Kidney epithelial cell (primary cell): ENCODE measurements at places on chromosomes 5 and 9.

- no peak for DNase-seq
These were observed 84.7 kb downstream of the CSNK1A1 start for GRCh38 chr5:149466457-149466972.

DNA sequence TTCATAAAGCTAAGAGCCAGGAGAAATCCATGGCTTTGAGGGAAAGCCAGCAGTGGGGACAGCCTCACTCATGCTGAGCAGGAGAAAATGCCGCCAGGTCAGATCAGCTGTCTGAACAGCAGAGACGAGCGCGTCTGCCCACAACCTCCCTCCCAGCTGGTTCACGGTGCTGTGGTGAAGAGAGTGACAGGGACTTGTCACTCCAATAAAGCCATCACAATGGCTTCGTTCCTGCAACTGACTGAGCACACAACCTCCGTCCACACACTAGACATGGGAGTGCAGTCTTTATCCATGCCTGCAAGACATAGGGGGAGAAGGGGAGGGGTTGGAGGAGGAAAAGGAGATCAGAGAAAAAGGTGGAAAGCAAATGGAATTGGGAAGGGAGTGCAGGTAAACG, 206.9 kb downstream of the GABBR2 start:
- DNase-seq: no peak

DNA sequence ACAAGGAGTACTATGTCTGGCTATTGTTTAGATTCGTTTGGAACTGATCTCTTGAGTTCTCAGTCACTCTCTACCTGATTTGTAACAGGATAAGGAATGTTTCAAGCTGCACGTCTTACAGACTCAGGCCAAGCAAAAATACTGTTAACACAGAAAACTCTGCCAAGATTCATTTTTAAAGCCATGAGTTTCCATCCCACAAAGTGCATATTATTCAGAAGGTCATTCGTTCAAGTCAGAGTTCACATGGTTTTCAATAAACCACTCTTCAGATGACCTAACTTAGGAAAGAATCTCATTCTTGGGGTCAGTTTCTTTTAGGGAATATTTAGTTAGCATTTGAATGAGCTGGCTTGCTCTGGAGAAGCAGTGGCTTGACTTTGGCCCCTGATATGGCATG, 49.3 kb downstream of the F2R start:
- no peak for DNase-seq

DNA sequence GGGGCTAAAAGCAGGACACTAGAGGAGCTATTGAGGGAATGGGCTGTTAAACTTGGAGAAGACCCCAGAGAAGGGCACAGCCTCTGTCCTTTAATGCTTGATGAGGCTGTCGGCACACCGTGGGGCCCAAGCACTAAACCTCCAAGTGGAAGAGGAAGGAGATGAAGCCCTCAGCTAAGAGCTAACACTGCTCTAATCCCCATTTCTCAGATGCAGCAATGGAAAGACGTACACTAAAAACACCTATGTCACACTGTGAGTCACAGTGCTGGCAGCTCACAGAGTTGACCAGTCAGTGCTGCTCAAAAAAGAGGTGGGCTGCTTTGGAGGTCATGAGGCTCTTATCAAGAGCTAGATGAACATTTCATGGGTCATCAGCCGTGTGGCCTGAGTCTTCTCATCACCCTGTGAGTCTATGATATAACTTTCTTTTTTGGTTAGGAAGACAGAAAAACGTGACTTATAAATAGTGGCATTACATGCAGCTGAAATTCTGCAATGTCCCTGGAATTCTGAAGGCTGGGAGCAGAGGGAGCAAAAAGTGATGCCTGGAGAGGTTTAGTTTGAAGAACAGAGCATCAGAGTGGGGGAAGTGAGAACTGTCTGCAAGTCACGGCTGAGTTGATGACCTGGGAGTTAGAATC, 21.5 kb downstream of the TNFSF8 start:
- no peak for DNase-seq

- DNase-seq: no peak
These were observed 151.2 kb upstream of the COL5A1 start for GRCh38 chr9:134490446-134490845.

DNA sequence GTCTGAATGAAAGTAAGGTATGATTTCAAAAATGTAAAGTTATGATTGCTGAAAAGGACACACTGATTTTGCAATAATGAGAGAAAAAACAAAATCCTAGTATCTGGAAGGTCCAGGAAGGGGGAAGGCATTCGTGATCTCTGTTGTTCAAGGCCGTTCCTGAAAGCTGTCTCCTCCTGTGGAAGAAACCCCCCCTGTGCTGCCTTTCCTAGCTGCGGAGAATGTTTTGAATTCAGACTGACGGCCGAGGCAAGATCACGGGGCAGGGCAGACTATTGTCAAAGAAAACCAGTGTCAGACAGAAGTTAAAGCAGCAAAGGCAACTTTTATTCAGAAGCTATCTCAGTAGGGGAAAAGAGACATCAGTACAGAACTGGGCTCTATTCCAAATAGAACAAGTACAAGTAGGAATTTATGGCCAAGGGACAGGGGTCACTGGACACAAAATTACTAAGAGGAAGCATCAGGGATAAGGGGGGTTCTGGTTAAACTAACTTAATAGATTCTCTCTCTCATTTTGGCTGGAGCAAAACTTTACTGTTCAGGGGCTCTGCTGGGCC, 61.9 kb upstream of the IGFBPL1 start:
- no peak for DNase-seq

DNA sequence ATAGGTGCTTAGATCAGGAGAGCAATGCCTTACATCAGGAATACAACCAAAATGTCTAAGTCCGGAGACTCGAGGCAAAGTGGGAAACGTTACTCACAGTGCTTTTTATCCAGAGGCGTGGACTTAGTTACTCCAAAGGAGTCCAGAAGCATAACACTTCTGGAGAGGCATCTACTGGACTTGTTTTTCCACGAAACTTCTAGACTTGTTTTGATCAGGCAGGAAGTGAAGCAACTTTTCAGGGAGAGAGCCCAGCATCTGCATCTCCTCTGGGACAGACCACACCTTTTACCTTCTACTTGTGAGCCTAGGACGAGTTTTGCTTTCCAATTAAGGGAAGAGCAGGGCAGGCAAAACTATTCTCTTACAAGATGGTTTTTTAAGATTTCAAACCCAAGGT, 1.2 kb upstream of the TJP2 start:
- DNase-seq: no peak

DNA sequence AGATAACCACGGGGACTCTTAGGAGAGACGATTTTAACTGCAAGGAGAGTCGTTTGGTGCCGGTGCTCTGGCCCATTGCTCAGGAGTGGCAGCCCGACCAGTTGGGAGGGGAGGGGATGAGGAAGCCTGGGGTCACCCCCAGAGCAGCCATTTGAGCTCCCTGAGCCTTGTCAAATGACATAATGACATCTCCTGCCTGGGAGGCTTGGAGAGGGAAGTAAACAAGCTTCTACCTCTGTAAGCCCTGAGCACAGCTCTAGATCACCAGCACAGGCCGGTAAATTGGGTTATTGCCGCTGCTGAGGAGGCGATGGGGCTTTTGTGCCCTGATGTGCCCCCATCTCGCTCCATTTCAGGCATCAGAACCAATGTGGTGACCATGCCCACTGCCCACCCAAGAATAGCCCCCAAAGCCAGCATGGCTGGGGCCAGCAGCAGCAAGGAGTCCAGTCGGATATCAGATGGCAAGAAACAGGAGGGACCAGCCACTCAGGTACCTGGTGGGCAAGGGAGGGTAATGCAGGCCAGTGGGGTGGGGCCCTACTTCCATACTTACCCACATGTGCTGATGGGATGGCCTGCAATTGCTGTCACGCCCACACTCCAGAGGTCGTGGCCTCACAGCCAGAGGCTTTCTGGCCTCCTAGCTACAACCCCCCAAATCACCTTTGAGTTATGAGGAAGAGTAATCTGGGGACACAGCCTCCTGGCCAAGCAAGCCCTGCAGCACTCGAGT, 23.0 kb downstream of the CD74 start:
- no peak for DNase-seq

GRCh38 chr5:35223787-35224395, 6.4 kb downstream of the PRLR start:
- DNase-seq: no peak

DNA sequence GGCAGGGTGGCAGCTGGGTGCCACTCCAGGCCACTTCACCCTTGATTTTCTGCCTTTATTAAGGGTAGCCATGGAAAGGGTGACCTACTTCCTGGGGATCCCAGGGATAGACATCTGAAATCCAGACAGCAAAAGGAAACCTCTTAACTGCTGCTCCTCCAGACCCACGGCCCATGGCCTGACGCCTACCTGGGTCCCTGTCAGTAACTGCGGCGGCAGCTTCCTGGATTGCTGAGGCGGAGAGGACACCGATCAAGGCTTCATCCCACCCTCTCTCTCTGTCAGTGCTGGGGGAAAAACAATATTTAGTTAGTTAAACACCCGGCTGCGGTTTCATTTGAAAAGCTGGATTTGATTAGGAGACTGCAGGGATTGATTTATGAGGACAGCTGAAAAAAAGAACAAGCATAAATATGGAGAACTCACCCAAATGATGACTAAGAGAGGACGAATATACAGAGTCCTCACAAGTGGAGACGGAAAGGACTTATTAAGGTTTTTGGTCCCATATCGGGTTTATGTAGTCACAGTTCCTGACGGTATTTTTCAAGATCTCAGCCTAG, 158.7 kb upstream of the KLF4 start:
- DNase-seq: no peak

DNA sequence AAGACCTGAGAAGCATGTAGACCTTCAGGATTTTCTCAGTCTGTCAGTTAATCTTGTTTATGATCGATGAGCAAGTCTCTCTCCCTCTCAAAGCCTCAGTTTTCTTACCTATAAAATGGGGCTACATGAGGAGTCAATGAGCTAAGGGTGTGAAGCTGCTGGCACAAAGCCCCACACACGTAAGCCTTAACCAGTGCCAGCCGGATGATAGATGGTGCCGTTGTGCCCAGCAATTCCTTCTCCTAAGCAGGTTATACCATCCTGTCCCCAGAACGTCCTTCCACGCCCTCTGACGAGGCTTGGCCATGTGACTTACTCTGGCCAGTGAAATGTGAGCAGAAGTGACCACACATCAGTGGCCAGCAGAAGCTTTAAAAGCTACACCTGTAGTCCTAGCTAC, 179.0 kb downstream of the C9orf50 start:
- DNase-seq: no peak

DNA sequence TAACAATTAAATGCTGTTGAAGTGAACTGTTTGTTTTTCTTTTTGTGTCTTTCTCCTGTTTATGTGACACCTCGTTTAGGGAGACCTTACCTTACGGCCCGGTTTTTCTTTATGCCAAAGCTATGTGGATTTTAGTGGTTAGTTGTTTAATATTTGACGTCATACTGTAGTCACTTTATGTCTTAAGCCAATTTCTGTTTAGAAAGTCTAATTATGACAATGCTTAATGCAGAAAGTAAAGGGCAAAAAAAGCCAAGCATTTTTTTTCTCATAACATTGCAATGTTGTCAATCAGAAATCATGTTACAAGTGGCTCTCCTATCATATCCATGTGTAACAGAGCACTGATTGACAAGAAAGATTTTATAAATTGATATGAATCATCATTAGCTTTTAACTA, 442.5 kb upstream of the ARRDC3 start:
- DNase-seq: no peak

- DNase-seq: no peak
These were observed 47.2 kb downstream of the ARHGEF28 start for GRCh38 chr5:73673161-73673591.

- no peak for DNase-seq
These were observed 13.1 kb downstream of the MIER3 start for GRCh38 chr5:56938858-56939257.

- DNase-seq: no peak
These were observed 63.7 kb downstream of the IRX2 start for GRCh38 chr5:2687746-2688145.

DNA sequence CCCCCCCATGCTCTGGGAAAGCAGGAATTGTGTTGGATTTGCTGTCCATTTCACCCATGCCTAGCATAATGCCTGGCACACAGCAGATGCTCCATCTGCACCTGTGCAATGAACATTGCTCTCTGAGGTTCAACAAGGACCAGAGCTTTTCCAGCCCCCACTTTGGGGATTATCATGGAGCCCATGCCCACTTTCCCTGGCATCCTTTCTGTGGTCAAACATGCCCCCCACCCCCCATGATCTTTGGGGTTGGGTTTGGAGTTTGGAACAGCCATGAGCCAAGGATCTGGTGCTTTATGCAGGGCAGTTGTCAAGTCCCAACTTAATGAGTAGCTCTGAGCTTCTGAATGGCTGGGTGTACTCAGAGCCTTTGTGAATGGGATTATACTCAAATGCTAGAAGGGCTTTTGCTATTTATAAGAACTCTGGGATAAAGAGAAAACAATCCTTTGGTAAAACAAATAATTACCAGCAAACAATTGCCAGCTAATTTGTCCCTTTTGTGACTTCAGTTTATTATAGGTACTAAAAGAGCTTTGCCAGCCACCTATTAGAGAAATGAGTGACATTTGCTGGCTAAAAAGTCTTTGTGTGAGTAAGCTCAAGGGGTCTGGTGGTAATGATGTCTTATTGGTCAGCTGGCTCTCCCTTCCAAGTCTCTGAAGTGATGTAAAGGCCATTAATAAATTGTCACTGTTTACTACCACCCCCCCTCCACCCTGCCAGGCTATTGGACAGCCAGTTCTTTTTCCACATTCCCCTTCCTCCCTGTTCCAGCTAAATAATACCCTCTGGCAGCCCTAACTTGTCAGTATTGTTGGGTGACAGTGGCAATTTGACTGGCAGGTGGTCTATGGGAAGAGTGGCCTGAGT, 182.3 kb downstream of the MACROH2A1 start:
- no peak for DNase-seq

DNA sequence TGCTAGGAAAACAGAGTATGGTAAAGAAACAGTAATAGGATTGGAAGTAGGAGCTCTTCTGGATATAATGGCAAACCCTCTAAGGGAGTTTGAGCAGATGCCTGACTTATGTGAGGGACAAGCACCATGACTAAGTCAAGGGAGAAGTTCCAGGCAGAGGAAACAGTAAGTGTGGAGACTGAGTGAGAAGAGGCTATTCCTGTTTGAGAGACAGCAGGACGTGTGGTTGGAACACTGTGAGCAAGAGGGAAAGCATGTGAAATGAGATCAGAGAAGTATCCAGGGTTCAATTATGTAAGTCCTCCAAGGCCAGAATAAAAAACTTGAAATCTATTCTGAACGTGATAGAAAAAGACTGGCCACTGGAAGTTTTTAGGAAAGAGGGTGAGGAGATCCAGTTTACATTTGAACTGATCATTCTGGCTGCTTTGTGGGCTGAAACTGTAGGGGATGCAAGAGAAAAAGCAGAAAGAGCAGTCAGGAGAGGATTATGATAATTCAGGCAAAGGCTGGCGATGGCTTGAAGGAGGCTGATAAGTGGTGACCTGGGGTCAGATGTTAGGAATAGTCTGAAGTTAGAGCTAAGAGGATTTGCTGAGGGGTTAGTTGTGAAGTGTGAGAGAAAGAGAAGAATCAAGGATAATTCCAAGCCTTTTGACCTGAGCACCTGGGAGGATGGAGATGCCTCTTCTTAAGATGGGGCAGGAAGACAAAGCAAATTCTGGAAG, 19.2 kb downstream of the DMAC1 start:
- no peak for DNase-seq

DNA sequence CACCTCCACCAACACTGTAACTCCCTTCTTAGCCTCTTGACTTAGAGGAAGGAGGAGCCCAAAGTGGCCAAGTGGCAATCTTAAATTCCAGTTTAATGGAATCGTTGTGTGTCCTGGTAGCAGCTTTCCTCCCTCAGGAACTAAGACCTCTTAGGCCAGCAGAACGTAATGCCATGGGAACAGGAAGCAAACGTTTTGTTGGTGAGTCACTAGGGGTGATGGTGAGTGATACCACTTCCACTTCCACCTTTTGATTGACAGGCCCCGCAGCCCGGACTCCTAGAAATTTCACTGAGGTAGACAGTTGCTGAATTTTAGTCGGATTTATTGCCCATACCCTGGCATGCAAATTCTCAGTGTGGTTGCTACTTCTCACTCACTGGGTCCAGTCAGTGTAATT, 94.2 kb upstream of the FBN2 start:
- DNase-seq: no peak
